OCI-LY7 (cell line): ENCODE measurements at places on chromosomes 16 and 17.

DNA sequence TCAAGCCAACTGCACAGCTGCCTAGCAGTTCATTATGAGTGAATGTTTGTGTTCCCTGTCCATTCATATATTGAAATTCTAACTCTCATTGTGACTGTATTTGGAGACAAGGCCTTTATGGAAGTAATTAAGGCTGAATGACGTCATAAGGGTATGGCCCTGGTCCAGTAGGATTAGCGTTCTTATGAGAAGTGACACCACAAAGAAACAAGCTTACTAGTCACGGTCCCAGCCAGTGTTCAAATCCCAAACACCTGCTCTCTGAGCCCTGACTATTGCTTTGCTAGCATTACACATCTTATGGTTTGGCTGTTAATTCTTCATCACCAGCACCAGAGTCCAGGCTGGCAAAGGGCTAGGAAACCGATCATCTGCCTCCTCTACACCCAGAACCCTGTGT lies 2.2 kb downstream of the ZNF668 start:
- DNase-seq, result no peak

GRCh38 chr17:47996201-47996600 lies 25.3 kb downstream of the CDK5RAP3 start:
- no peak for DNase-seq

GRCh38 chr16:8611886-8612600 lies 9.5 kb upstream of the METTL22 start:
- no peak for DNase-seq

- no peak for DNase-seq
These were observed 342.5 kb downstream of the CPPED1 start for GRCh38 chr16:12461201-12461600.

DNA sequence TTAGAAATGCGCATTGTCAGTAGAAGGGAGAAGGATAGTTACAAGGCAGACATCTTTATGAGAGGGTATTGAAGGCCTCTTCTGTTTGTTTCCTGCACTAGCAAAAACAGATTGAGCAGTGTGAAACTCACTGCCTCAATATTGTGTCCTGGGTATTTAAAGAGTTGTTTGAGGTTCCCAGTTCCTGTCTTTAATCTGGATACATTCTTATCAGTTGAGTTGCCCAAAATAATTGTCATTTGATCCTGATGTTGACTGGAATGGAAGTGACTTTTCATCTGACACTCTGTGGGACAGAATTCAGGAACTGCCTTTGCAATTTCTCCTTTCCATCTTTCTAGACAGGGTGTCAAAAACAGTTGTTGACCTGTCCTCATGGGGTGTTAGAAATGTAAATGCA lies 1.7 kb downstream of the ATP6V0A1 start:
- DNase-seq, result no peak

DNA sequence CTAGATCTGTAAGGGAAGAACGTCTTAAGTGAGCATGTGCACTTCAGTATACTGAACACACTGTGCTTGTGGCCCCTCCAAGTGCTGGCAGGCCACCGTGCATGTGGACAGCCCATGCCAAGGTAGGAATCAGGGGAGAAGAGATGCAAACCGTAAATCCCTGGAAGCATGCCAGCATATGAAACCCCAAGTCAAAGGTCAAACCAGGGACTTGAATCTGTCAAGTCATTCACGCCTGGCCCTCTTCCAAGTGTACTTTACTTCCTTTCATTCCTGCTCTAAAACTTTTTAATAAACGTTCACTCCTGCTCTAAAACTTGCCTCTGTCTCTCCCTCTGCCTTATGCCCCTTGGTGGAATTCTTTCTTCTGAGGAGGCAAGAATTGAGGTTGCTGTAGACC lies 2.8 kb upstream of the ATXN2L start:
- DNase-seq, result no peak

- DNase-seq, result no peak
These were observed 411.8 kb downstream of the MAF start for GRCh38 chr16:79188739-79189122.

- no peak for DNase-seq
These were observed 66.3 kb upstream of the METRNL start for GRCh38 chr17:83012868-83013778.

GRCh38 chr17:42754782-42755181 lies 6.2 kb upstream of the RAMP2 start:
- no peak for DNase-seq

GRCh38 chr17:81926451-81927151 lies 934 bp downstream of the MAFG start:
- peak; percentile 70 for DNase-seq

- no peak for DNase-seq
These were observed 27.6 kb downstream of the CCDC40 start for GRCh38 chr17:80063830-80064585.

DNA sequence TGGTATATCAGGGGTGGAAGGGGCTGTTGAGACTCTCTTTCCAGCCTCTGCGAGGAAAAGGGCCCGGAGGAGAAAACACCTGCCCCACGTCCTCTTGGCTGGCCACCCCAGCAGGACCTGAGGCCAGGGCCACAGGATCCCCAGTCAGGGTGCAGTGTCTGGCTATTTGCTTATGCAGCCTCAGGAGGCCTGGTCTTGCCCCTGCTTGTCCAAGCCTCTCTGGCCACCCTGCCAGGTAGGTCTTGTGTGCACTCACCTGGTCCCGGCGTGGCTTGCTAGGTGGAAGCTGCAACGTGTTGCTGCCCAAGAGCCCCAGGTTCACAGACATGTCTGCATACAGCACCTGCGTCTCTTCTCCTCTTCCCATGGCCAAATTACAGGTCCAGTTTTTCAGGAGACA lies 549 bp downstream of the TMEM238L start:
- no peak for DNase-seq

GRCh38 chr17:850851-851763 lies 69.0 kb downstream of the MRM3 start:
- DNase-seq, result no peak

- DNase-seq, result peak; percentile 64
These were observed 4.0 kb upstream of the RPL38 start for GRCh38 chr17:74199306-74200092.

DNA sequence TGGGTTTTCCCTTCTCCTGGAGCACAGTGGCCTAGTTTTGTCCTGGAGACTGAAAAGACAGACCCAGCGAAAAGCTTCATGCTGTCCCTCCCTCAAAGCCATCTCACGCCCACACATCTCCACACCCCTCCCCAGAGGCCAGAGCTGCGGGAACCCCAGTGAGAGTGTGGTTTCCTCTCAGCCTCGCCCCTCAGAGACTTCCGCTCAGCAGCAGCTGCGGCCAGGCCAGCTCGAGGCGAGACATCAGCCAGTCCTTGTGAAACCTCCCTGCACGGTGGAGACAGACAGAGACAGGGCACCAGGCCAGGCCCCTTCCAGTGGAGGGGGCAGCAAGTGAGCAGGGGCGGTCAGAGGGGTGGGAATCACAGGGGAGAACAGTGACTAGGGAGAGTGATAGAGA lies 77.0 kb upstream of the TNRC6C start:
- DNase-seq, result peak; percentile 95

DNA sequence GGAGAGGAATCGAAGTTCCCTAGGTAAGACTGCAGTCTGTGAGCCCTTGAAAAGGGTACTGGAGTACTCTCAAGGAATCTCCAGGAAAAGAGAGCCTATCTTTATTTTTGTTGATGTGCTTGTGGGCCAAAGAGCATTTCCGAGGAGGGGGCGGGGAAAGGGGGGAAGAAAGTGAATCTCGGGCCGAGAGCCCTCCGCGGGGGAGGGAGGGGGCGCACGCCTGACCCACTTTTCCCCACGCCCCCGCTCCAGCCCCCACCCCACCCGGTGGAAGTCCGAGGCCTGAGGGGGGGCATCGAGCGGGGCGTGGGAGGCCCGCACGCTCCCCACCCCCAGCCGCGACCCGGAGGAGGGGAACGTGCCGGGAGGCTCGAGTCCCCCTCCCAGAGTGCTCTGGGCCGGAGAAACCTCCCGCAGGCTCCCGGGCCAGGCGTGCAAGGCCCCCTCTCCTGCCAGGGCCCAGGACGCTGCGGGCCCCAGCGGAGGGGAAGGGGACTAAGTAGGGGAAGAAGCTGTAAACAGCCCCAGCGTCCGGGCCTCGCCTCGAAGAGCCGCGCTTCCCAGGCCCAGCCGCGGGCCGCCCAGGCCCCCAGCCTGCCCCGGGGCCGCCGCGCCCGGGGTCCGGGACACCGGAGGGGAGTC lies 444 bp downstream of the HELZ start:
- no peak for DNase-seq

- no peak for DNase-seq
These were observed 135.7 kb upstream of the ZFHX3 start for GRCh38 chr16:73183611-73184092.

GRCh38 chr17:33196883-33197282 lies 96.2 kb downstream of the ASIC2 start:
- DNase-seq, result no peak

GRCh38 chr17:80945736-80946135 lies 45.9 kb upstream of the CHMP6 start:
- no peak for DNase-seq

- DNase-seq, result no peak
These were observed 23.3 kb downstream of the CEP295NL start for GRCh38 chr17:78879635-78880186.

DNA sequence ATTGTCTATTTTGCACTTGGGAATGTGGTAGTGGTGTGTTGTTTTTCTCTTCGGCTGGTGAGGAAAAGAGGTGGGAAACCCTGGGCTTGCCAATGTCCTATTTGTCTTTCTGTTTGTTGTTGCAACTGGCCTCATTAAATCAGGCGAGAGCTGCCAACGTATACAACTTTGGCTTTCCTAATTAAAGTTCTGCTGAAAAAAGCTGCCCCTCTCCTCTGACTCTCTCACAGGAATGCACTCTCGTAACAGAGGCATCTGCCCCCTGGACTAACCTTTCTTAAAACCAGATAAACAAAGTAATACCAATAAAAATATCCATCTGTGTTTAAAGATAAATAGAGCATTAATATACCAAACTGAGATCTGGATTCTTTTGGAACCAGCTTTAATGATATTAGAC lies 7.8 kb downstream of the CDRT15 start:
- no peak for DNase-seq

GRCh38 chr17:68600067-68600930 lies 868 bp downstream of the FAM20A start:
- DNase-seq, result no peak

DNA sequence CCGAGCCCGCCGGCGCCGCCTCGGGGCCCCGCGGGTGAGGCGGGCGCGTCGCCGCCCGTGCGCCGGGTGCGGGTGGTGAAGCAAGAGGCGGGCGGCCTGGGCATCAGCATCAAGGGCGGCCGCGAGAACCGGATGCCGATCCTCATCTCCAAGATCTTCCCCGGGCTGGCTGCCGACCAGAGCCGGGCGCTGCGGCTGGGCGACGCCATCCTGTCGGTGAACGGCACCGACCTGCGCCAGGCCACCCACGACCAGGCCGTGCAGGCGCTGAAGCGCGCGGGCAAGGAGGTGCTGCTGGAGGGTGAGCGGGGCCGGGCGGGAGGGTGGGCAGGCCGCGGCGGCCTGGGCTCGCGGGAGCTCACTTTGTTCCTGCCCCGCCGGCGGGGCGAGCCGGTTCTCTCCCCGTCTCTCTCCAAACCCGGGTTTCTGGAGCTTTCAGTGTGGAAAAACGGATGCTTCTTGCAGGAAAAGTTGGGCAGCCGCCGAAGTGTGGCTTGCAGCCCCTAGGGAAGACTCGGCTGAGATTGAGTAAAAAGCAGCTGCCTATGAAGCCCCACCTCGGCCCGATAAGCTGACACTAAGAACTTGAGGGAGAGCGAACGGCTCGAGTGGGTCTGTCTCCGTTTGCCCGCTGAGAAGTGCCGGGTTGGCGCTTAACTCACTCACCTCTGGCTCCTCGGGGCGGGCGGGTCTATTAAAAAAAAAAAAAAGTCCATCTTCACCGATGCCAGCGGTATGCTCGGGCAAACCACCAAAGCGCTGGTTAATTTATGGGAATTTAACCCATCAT lies 677 bp downstream of the SNTB2 start:
- peak; percentile 69 for DNase-seq

GRCh38 chr16:75382611-75383010 lies 50.7 kb downstream of the CFDP1 start:
- DNase-seq, result no peak

- DNase-seq, result no peak
These were observed 17.8 kb downstream of the LUC7L3 start for GRCh38 chr17:50737118-50737698.

DNA sequence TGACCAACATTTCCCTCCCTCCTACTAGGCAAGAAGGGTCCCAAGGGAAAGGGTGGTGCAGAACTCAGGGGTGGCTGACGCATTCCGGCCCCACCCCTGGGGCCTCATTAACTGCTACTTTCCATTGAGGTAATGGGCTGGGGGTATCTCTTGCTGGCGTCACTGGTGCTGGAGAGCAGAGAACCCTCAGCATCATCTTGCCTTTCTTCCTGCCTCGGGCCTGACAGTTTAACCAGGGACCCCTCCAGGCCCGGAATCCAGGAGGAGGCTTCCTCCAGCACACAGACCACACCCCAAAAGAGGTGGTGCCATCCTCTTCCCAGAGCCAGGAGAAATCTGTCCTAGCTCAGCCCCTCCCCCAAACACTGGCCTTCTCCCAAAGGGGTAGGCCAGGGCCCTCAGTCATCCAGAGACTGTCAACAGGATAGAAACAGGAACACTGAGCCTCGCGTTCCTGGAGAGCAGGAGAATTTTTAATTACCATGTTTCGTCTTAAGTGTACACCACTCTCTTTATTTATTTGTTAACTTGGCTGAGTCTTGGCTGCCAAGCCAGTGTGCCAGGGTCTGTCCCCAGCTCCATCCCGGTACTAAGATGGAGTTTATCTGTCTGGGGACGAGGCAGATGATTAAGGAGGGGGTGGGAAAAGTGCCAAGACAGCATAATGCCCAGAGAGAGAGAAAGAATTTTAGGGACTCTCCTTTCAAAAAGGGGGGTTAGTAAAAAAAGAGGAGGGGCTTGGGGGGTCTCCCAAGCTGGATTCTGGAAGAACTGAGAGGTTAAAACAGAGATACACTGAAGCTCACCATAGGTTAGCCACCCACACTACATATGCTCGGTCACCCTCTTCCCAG lies 5.1 kb downstream of the ETV4 start:
- DNase-seq, result no peak

DNA sequence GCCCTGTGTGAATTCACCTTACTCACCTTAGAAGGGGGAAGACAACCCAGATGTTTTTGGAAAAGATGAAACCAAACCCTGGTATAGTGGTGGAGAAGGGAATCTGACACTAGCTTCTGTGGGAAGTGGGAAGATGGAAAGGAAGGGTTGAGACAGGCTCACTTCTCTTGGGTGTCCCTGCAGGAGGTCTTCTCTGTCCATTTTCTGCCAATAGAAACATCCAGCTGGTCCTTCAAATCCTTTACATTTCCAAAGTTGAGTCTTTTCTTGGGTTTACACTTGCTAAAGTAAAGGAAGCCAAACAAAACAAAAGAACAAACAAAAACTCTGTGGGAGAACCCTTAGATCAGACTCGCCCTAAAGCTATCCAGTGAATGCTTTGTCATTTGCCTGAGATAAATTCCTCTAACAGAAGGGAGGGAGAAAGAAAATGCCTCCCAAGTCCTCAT lies 10.2 kb downstream of the HOXB1 start:
- DNase-seq, result no peak
